ENCODE measurements at places on chromosomes 12 and 14.

DNA sequence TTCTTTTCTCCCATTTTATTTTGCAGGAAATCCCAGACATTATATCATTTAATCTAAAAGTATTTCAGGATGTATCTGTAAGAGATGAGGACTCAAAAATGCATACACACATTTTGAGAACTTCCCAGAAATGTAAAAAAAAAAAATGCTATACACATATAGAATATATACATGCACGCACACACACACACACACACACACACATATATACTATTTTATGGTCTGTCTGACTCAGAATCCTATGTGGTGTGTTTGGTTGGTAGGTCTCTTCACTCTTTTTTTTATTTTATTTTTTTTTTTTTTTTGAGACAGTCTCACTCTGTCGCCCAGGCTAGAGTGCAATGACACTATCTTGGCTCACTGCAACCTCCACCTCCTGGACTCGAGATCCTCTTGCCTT, 65.5 kb downstream of the FBXO34 start:
- DNase-seq: no peak

DNA sequence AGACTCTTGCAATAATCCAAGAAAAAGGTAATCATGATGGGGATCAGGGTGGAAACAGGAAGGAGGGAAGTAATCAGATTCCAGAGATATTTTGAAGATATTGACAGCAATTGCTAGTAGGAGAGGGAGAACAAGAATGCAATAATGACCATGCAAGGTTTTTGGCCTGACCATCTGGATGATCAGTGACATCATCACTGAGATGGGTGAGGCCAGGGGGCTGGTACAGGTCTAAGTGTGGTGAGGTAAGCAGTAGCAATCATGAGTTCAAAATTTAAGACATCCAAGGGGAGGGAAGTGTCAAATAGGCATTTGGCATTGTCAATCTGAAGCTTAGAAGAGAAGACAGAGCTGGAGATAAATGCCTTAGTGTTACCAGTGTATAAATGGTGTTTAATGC, 24.8 kb upstream of the CLMN start:
- no peak for DNase-seq

GRCh38 chr14:77094672-77095284, 3.3 kb upstream of the CIPC start:
- DNase-seq: peak; percentile 70

- no peak for DNase-seq
These were observed 99.9 kb downstream of the C12orf50 start for GRCh38 chr12:87929346-87929745.

DNA sequence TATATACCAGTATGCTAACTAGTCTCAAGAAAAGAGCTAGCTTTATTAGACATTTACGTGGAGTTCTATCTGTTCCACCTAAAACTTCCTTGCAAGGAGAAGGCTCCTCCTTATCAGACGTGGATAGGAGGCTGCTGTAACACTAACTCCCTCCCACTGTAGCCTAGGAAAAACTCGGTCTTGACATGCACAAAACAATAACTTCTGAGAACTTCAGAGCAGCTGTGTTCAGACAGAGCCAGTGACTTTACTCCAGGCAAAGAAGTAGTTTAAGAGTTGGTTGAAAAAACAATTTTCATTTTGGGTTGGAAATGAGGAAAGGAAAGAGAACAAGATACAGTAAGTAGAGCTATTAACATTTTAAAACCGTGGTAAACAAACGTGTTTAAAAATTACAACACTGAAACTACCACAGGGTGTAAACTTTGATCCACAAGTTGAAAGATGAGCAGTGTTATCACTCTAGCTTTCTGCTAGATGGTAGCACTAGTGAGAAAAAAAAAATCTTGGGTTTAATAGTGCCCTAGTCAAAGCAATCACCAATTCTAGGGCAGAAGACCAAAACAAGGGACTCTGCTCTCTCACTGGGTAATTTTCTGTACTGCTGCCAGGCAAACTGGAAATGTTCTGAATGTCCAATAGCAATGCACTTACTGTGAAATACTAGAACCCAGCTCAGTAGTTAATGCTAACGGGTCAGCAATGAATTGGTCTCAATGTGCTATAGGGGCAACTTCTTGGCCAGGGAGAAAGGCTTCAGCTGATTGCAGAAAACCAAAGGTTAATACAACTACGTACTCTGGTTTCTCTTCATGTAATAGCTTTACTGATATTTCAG, 2.4 kb downstream of the ATF7 start:
- no peak for DNase-seq

- no peak for DNase-seq
These were observed 34.6 kb downstream of the P2RX7 start for GRCh38 chr12:121167232-121167820.

GRCh38 chr14:69344171-69344570, 53.9 kb downstream of the ERH start:
- no peak for DNase-seq

DNA sequence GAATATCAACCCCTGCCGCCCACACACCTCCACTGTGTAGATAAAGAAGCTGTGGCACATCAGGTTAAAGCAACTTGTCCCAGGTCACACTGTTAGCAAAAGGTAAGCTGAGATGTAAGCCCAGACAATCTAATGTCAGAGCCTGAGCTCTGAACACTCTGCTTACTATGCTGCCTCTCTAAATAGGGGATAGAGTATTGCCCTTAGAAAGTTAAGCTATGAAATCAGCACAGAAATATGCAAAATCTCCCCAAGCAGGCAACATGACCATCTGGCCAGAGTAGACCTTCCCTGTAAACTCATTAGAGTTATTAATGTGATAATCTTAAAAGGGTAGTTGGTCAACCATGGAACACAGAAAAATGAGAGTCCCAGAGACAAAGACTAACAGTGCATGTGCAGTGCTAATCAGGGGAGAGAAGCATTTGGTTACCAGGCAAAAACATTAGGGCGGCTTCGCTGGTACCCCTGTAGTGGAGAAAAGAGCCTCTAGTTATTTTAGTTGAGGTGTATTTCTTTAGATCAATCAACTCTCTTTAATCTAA, 171.0 kb downstream of the BTG1 start:
- DNase-seq: no peak

DNA sequence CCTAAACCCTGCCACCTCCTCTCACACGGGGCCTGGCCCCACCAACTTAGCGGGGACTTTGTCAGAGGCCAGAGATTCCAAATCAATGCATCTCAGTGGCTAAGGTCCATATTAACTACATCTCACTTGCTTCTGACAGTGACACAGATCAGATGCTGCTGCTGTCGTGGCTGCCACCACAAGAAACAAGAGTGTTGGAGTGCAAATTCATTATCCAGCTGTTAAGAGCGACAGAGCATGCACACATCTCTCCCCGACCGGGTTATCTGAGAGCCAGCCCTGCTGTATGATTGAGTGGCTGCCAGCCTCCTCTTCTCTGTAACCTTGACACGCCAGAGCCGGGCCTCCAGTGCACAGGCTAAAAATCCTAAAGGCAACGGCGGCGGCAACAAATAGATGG, 40.2 kb downstream of the SPRING1 start:
- DNase-seq: no peak

- no peak for DNase-seq
These were observed 80.3 kb upstream of the TMEM132D start for GRCh38 chr12:129984106-129984505.

DNA sequence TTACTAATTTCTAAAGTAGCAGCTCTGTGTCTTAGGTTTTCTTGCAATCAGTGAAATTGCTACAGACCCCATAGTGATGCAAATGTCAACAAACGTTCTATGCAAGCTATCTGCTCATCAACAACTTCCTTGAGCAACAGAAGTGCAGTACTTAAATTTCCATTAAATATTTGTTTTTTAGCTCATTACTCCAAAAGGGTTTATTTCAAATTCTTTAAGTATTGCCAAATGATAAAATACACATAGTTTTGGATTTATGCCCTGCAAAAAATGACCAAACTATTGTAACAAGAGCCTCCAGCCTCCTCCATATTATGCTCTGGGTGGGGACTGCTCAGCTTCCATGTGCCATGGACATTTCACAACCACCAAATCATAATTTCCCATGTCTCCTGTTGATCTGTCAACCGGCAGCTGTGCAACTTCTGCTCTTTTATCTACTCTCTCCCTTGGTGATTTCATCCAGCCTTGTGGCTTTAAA, 4.4 kb downstream of the BDKRB1 start:
- no peak for DNase-seq

- DNase-seq: no peak
These were observed 791.6 kb downstream of the DIO2 start for GRCh38 chr14:79419571-79420327.

DNA sequence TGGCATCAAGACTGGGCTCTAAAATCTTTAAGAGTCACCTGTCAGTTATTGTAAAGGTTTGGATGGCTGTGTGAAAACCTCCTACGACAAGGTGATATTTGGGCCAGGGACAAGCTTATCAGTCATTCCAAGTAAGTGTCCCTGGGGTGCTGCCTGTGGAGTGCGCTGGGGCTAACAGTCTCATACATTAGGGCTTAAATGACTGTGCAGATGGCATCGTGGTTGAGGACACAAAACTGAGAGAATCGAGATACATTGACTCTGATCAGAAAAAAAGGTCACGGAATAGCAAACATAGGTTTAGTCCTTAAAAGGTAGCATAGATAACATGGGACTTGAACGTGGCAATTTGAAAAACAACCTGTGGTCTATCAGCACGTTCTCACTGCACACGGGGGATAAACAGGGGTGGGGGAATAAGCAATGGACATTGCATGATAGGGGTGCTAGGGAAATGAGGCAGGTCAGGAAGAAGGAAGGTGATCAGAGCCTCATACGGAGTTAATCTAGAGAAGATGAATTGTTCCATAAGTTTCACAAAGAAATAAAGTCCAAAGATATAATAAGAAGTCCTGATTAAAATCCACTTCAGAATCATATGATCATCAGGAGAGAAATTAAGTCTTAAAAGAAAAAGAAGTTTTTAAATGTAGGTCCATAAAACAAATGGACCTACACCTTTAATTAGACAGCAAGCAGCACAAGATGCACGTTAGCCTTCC, 100.3 kb downstream of the DAD1 start:
- DNase-seq: no peak

DNA sequence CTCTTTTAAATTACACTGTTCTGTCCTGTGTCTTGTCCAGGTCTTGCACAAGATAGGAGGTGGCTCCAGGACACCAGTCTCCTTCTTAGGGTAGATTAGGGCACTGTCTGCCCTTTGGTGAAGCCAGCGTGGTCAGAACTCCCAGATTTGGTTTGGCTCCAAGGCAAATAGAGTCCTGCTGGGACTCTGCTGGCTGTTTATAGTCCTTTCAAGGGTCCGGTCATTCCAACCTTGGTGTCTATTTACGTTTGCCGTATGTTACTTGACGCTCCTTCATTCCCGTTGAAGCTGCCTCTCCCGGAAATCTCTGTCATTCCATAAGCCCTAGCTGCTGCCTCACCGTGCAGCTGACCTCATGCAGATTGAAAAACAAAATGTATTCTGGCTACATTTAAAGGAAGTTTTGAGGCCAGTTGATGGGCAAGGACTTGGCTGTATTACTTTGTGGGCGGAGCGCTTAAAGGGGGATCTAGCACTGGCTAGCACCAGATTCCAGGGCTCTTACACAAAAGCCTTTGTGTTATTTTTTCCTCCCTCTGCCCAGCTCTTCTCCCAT, 180.6 kb downstream of the AKAP6 start:
- no peak for DNase-seq

GRCh38 chr12:24507827-24508226, 441.1 kb downstream of the BCAT1 start:
- no peak for DNase-seq

DNA sequence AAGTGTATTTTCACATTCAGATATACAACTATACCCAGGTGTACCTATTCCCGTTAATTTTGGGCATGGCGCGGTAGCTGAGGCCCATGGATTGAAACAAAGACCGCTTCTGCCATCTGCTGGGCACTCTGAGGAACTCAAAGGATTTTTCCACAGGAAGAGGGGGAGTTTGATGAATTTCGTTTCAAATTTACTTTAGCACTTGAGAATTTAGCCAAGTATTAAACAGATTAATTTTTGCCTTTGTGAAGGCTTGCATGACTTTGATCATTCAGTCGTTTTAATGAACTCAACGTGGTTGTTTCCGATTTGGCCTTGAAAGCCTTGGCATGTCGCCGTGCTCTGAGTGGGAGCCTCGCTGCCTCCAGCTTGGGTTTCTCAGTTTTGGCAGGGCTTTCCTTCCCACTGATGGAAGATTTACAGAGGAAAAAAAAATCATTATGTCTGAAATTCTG, 153.2 kb upstream of the DDHD1 start:
- peak; percentile 28 for DNase-seq

GRCh38 chr14:73825551-73826188, 26.0 kb upstream of the PTGR2 start:
- DNase-seq: peak; percentile 79

All from CD4-positive, alpha-beta T cell treated with Interleukin-6 at 100 ng/mL for 8 hours (primary cell).